ENCODE measurements at places on chromosomes 13 and 19.

DNA sequence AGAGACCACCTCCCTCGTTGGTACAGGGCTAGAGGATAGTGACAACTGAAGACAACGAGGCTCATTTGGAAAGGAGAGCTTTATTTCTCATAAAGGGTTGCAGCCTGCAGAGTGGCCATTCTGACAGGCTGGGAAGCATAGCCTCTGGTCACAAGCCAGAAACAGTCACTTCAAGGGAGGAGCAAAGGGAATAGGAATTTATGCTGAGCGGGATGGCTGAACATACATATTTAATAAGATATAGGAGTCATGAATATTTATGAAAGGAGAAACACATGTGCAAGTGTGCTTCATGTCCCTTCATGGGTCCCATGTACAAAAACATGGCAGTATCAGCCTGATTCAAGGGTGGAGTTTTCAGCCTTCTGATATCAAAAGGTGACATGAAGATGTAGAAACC, 27.1 kb upstream of the URI1 start:
- DNase-seq, result no peak

DNA sequence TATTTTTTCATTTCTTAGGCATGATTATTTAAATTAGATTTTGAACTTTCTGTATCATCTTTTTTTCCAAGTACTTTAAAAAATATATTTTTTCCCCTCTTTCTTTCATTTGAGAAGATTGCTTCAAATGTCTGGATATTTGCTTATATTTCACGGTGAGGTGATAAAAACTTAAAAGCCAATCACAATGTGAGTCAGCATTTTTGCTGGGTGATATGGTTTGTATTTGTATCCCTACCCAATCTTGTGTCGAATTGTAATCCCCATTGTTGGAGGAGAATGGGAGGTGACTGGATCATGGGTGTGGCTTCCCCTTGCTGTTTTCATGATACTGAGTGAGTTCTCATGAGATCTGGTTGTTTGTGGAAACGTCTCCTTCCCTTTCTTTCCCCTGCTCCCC, 320.5 kb downstream of the OXGR1 start:
- no peak for DNase-seq

DNA sequence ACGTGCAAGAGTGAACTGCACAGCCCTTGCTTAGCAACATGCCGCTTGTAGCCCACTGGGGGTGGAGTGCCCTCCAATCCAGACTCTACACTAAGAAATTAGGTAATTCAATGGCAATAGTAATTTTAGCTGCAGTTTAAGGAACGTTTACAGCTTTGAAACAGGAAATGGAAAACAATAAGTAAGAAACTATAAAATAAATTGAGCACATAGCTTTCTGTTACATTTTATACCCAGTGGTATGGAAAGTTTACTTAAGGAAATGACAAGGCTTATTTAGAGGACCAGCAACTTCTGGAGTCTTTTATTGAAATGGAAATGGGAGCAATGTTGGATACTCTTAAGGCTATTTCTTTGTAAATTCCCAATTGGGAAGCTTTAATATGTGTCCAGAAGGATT, 373.2 kb downstream of the KCNRG start:
- no peak for DNase-seq

DNA sequence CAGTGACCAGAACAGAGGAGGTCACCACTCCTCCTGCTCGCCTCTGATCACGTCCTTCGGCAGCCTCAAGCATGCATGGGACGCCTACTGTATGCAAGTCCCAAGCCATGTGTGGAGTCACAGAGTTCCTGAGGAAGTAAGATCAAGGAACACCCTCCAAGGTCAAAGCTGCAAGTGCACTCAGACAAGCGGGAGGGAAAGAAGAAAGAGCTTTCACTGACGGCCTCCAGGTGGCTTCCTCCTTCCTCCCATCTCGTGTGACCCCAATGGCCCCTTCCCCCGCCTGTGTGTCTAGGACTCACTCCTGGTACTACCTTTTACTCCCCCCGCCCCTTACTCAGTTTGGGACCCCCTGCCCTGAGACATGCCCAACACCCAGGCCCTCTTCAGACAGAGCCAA, 6.1 kb downstream of the HAUS8 start:
- no peak for DNase-seq

GRCh38 chr19:791567-792305, 5.5 kb upstream of the PTBP1 start:
- DNase-seq, result no peak

DNA sequence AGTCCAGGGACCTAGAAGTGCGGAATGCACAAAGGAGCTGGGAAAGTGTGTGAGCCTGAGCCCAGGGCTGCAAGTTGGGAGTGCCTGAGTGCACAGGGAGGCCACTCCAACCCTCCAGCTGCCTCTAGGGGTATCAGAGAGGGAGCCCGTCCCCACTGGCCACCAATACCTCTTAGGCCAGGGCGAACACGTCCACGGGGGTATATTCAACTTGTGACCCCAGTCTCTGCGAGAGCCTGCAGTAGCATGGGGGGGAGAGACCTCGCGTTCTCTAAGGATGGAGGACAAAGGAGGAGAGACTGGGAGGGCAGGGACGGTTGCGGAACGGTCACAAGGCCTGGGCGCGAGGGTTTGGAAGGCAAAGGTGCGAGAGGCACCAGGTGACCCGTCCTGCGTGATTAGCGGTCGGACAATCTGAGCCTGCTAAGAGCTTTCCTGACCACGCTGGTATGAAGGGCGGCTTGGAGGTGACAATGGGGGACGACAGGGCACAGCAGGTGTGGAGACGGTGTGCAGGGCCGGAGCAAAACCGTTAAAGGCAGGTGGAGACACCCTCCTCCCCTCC, 676 bp downstream of the CD320 start:
- DNase-seq, result no peak

DNA sequence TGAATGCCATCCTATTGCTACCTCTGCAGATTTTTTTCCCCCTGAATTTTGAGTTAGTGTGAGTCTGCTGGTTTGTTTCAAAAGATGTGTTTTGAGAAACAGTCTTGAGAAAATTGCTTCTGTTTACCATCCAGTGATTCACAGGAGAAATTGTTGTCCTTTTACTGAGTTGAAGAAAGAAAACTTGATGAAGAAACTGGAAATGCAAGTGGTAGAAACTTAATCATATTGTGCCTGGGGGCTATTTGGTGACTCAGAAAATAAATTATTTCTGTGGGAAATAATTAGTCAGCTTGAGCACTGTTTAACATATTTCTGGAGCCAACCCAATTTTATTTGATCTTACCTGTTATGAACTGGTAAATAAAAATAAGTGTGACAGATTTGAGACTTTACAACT, 35.4 kb downstream of the PAN3 start:
- DNase-seq, result no peak

GRCh38 chr19:44548736-44549135, 19.3 kb upstream of the CEACAM20 start:
- DNase-seq, result no peak

DNA sequence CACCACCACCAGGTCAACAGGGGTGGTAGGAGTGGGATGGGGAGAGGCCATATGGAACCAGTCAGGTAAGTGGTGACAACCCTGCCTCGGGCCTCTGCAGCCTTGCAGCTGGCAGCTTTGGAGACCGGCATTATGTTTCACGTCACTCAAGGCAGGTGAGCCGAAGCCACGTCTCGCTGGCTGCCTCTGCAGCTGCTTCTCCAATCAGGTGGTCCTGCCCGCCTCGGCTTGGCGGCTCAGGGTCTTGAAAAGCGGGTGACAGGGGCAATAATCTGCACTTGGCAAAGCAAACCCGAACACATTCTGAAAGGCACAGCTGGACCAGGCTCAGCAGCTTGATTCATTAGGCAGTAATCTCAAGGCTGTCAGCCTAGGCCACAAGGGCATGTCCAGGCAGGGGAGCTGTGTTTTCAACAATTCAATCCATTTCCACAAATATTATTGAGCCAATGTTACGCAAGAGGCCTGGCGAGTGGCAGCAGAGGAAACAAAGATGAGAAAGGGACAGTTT, 77.4 kb upstream of the PCDH8 start:
- no peak for DNase-seq

- DNase-seq, result no peak
Observed at GRCh38 chr13:45178349-45179162, 22.3 kb downstream of the KCTD4 start.

DNA sequence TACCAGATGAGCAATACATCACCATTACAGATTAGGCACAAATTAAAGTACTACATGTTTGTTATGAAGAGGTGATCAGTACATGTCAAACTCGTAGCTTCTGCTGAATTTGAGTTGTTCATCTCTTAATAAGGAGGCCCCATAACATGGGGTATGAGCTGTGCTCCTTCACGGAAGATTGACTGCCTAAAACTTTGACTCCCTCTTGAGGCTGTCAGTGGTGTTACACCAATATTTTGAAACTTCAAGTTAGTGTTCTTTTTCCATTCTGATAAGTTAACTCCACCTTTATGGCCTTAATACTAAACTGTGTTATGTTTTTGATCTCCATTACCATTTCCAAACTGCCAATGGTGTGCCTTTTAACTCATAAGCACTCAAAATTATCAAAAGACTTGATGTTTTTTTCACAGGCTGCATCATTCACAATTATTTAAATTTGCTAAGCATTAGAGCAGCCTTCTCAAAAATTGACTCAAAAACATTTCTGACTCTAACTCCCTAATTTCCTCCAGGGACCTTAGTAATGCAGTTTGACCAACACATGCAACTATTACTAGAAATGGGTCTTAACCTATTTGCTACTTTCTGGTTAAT, 1591.5 kb downstream of the PCDH9 start:
- no peak for DNase-seq

DNA sequence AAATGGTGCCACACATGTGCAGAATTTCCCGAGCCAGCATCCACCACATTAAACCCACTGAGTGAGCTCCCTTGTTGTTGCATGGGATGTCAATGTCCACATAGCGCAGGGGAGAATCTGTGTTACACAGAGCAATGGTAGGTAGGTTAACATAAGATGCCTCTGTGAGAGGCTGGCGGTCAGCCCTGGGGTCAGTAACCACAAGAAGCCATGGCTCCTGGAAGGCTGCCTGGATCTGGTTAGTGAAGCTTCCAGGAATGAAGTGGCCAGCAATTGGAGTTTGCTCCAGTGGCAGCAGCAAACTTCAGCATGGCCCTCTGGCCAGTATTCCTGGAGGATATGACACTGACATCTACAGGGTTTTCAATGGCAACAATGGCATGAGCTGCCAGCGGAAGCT, 37.0 kb upstream of the PCDH9 start:
- no peak for DNase-seq

- DNase-seq, result no peak
Observed at GRCh38 chr19:6414793-6415590, 9.6 kb downstream of the KHSRP start.

- DNase-seq, result no peak
Observed at GRCh38 chr19:33702606-33703437, 81.1 kb downstream of the CHST8 start.

DNA sequence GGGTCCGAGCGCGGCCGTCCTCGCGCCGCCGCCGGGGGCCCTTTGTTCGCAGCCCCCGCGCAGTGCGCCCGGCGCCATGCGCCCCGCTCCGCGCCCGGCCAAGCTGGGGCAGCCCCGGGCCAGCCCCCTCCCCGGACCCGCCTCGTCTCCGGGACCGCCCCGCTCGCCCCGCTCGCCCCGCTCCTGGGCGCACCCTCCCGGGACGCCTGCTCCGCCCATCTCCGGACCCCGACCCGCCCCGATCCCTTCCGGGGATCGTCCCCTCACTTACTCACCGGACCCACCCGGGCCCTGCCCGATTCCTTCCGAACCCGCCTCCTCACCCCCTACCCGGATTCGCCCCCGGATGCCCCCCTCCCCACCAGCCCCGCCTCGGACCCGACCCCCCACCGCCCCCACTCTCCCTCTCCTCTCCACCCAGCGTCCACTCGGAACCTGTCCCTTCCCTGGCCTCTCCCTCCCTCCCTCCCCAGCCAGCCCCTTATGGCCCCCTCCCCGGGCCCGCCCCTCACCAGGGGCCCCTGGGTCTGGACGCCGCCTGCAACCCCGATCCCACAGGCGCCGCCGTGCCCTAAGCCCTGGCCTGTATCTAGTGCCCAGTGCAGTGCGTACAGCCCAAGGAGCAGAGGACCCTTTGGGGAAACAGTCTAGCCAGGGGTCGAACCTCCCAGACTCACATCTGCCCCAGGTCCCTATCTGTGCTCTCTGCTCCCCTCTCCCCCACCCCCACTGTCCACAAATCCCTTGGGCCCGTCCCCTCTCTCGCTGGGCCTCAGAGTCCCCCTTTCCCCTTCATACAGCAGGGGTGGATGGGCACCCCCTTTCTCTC, at the start of gene CPAMD8:
Gene CPAMD8, minus strand, starts transcription at position 105 of the 829 bp plus-strand sequence. CDS start 168 bp downstream, outside the sequence.
- no peak for DNase-seq

- peak; percentile 53 for DNase-seq
Observed at GRCh38 chr19:46495786-46496099, at the start of gene PNMA8B. TSS of gene PNMA8B (minus strand) at chr19:46495867. CDS start at chr19:46495465, 402 bp downstream.

DNA sequence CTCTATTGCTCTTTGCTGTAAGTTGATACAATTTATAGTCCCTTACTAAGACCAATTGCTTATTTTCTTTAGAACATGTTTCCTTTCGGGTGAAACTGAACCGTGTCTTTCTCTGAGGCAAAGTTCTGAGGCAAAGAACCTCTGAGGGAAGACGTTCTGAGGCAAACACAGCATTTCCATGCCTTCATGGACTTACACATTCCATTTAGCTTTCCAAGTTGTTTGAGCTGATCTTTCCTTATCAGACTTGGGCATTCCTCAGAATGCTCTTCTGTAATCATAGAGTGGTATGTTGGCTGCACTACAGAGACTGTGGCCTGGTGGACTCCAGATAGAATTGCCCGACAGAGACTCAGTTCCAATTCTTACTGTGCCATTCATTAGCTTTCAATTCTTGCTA, 579.1 kb downstream of the KCTD12 start:
- DNase-seq, result no peak

GRCh38 chr19:38433268-38433733, at the start of gene RYR1:
TSS of gene RYR1 (plus strand) at chr19:38433691. CDS start at chr19:38433830, 139 bp downstream.
- no peak for DNase-seq

DNA sequence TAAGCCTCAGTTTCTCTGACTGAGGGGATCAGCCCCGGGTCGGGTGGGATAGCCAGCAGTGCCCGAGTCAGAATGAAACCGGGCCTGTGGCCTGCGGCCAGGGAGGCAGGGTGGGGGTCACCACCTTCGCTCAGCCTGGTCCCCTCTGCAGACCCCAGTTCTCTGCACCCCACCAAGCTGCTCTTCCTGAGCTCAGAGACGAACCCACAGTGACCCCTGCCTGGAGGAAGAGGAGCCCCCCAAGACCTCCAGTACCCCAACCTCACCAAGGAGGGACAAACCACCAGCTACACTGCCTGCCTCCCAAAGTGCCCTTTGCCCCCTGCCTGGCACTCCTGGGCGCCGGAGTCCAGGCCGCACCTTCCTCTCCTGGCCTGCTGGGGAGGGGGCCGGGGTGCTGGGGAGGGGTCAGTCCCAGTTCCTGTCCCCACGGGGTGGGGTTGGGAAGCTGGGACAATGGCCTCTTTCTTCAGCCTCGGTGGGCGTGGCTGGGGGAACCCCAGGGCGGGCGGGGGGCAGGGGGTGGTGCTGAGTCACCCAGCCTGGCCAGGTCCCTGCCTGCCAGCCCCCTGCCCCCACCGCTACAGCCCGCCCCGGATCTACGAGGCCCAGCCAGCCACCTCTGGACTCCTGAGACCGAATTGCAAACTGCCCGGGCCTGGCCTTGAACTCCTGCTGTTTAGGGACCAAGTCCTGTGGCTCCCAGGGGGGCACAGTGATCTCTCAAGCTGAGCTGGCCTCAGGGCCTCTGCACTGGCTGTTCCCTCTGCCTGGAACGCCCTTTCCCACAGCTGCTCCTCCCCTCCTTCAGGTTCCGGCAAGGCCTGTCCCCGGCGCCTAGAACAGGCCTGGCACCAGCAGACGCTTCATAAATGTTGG, 14.3 kb downstream of the ZBTB7A start:
- no peak for DNase-seq

Data from stimulated activated naive CD4-positive, alpha-beta T cell (primary cell).